H7 (cell line): ENCODE measurements at places on chromosomes 3 and 15. TPM values are rescaled to one million over a fixed set of nuclear protein-coding genes. Genes with fewer than 3 reads are reported as not detected.

GUCA1C gene
- total RNA-seq = not detected in 2 replicates

AMT gene
- 48.1 and 60.4 TPM in 2 replicates for total RNA-seq

ATP13A5 gene
- 0.03 TPM in 1 of 2 replicates, not detected in the other for total RNA-seq

ABI3BP gene
- 0.03 TPM in 1 of 2 replicates, not detected in the other for total RNA-seq

CCDC54 gene
- total RNA-seq = not detected in 2 replicates

CFAP161 gene
- total RNA-seq = 0.59 TPM in 1 of 2 replicates, not detected in the other

RUBCN gene
- 9.6 and 15.5 TPM in 2 replicates for total RNA-seq

CXCR6 gene
- total RNA-seq = not detected in 2 replicates

GAP43 gene
- total RNA-seq = 24.8 and 26.4 TPM in 2 replicates

LSMEM2 gene
- total RNA-seq = 0.07 and 1.2 TPM in 2 replicates

SECISBP2L gene
- total RNA-seq = 14.5 and 19.5 TPM in 2 replicates
